Bronchus fibroblast of lung (primary cell): ENCODE measurements at places on chromosomes 7 and 10. TPM values are rescaled to one million over a fixed set of nuclear protein-coding genes. Genes with fewer than 3 reads are reported as not detected.

CDNF gene
- total RNA-seq = 0.34 and 1.9 TPM in 2 replicates

CUEDC2 gene
- total RNA-seq = 102 and 104 TPM in 2 replicates

PTF1A gene
- not detected in 2 replicates for total RNA-seq

TFR2 gene
- total RNA-seq = 0.17 and 0.30 TPM in 2 replicates

MYL10 gene
- total RNA-seq = not detected in 2 replicates

ANTXRL gene
- not detected in 2 replicates for total RNA-seq

LAMB1 gene
- 101 and 103 TPM in 2 replicates for total RNA-seq

NPFFR1 gene
- not detected in 2 replicates for total RNA-seq

PRR15 gene
- total RNA-seq = not detected in 2 replicates

TUBB8 gene
- not detected in 2 replicates for total RNA-seq

RNLS gene
- total RNA-seq = 8.2 and 13.1 TPM in 2 replicates

CCL24 gene
- not detected in 2 replicates for total RNA-seq

SORCS3 gene
- not detected in 2 replicates for total RNA-seq

CFAP69 gene
- 0.30 and 0.67 TPM in 2 replicates for total RNA-seq

UCMA gene
- not detected in 2 replicates for total RNA-seq

SEMA4G gene
- total RNA-seq = 2.1 and 2.2 TPM in 2 replicates

SPDYE17 gene
- not detected in 2 replicates for total RNA-seq

TMEM140 gene
- 0.59 and 0.67 TPM in 2 replicates for total RNA-seq

ATG9B gene
- total RNA-seq = 0.15 TPM in 1 of 2 replicates, not detected in the other

TLX1 gene
- not detected in 2 replicates for total RNA-seq

PON3 gene
- not detected in 2 replicates for total RNA-seq
